Activated effector memory CD4-positive, alpha-beta T cell treated with anti-CD3 and anti-CD28 coated beads, Interleukin-2, amount 50 U/mL, for 16 hours (primary cell): ENCODE measurements at places on chromosomes 6 and 20.

- no peak for DNase-seq
Observed at GRCh38 chr6:18383441-18383840, 3.7 kb upstream of the RNF144B start.

DNA sequence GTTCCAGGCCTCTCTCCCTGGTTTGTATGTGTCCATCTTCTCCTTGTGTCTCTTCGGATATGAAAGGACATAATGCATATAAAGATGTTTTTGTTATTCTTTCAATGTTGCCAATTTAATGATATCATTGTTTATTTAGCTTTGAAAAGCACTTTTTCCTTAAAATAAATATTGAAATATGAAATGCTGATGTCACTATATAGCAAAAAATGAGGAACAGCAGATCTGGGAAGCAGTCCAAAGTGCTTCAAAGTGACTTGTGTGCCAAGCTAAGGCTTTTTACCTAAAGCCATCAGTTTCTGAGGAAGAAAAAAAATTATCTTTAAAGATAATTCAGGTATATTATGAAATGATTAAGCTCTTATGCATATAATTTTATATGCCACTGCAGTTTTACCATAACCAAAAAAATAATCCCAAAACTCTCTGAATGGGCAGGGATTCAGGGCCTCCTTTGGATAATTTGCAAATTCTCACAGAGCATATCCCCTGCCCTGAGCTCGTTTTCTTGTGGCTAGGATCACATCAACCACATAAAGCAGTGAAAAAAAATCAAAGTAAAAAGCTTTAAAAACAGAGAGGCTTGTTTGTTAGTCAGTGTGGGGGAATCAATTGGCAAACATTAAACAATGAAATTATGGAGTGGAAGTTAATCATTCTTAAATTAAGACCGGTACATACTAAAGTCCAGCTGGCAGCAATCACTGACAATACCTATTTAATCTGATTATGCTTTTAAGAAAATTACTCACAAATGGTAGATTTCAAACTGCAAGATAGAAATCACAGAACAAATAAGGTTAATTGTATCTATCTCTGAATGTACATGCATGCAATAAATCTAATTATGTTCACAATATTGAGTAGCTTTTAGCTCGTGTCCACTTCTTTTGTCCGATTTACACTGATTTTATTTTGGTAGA, 1027.9 kb upstream of the ADGRB3 start:
- DNase-seq, result no peak

GRCh38 chr6:72650081-72650745, 28.3 kb downstream of the KCNQ5 start:
- no peak for DNase-seq

DNA sequence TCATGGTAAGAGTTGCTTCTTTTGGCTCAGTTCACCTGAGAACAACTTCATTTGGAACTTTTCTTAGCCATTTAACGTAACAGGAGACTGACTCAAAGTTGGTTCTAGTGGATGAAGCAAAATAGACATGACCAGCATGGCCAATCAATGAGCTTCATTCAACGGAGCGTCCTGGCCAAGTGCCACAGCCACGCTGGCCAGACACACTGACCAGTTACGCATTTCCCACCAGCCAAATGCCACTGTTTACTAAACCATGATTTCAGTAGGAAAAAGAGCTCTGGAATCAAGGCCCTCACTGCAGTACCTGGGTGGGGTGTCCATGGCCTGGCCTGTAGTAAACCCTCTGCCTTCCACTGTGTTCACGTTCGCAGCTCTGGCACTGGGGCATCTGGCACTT, 80.4 kb downstream of the POPDC3 start:
- DNase-seq, result no peak

GRCh38 chr6:43876602-43877001, 106.6 kb downstream of the VEGFA start:
- no peak for DNase-seq

GRCh38 chr6:24933266-24933665, 2.5 kb downstream of the RIPOR2 start:
- no peak for DNase-seq

- no peak for DNase-seq
Observed at GRCh38 chr20:7897781-7898364, 42.4 kb downstream of the HAO1 start.

- DNase-seq, result no peak
Observed at GRCh38 chr6:1049900-1050299, 262.0 kb upstream of the FOXQ1 start.

GRCh38 chr20:37075932-37076685, 19.7 kb downstream of the RBL1 start:
- no peak for DNase-seq

DNA sequence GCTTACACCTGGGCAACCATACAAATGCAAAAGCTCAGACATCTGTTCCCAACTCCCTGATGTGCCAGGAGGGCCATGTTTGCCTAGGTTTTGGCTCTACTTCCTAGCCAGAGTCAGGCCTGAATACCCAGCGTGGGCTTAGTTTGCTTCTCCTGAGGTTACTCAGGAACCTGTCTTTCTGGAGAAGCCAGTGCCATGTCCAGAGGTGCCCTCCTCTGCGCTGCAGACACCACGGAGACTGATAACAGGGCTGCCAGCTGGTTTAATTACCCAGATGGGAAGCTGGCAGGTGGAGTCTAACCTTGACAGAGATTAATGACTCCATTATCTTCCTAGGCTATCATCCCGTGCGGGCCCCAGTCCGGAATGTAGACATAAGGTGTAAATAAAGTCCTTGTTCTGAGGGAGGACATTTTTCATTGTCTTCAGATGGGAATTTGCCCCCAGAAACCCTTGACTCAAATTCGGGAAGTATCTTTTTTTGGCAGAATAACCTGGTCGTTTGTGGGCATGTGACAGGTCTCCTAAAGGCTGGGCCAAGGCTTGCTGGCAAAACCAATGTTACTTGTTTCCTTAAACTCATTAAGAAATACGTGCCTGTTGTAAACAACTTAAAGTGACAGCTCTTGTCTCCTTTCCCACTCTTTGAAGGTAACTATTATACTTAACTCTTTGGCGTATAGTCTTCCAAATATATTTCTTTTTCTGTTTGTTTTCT, 29.2 kb upstream of the ZNFX1 start:
- no peak for DNase-seq

- no peak for DNase-seq
Observed at GRCh38 chr6:162699961-162700360, 27.6 kb downstream of the PRKN start.

DNA sequence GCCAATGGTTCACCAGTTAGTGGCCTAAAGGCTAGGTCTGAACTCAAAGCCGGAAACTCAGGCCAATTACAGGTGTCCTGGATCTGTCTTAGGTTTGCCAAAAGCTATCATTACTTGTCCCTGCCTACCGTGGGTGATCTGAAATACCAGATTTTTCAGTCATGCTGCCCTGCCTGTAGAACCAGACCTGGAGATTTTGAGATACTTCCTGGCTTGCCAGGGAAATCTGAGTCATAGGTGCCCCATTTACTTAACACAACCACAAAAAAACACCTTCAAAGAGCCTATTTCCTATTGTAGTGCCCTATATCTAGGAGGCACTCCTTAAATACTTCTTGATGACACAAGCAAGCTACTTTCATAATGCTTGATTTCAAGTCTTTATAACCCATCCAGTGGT, 13.9 kb upstream of the RANBP9 start:
- DNase-seq, result peak; percentile 70

- DNase-seq, result no peak
Observed at GRCh38 chr20:60313191-60313590, 355.0 kb downstream of the CDH26 start.

DNA sequence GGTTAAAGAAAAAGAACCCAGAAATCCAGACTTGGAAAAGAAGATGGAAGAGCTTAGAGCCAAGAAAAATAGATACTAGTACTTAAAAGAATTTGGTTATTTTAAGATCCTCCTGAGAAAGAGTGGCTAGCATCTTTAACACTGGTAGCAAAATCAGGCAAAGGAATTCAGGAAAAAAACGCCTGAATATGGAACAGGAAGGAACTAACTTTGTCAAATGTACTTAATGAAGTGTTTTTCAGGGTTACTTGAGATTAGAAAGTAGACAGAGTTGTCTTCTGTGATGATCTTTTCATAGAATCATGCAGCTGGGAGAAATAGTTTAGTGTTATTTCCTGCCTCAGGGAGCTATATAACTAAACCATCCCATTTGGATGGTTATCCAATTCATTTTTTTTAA, 50.8 kb upstream of the SASH1 start:
- no peak for DNase-seq

DNA sequence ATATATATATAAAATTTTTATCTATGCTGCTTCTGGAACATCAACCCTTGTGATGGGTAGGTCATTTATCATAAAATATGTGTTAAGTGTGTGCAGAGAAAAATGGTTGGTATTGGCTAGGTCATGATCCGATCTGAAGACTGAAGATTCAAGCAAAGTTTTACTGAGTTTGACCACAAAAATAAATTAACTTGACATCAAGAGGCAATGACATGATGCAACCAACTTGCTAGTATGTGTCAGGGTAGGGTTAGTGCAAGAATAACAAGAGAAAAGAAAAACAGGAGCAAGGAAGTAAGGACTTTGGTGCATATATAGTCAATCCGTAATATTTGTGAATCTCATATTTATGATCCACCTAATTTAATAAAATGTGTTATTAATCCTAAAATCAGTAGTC, 1202.0 kb upstream of the ADGRB3 start:
- DNase-seq, result no peak

GRCh38 chr6:156310701-156311100, 466.5 kb upstream of the ARID1B start:
- DNase-seq, result no peak

DNA sequence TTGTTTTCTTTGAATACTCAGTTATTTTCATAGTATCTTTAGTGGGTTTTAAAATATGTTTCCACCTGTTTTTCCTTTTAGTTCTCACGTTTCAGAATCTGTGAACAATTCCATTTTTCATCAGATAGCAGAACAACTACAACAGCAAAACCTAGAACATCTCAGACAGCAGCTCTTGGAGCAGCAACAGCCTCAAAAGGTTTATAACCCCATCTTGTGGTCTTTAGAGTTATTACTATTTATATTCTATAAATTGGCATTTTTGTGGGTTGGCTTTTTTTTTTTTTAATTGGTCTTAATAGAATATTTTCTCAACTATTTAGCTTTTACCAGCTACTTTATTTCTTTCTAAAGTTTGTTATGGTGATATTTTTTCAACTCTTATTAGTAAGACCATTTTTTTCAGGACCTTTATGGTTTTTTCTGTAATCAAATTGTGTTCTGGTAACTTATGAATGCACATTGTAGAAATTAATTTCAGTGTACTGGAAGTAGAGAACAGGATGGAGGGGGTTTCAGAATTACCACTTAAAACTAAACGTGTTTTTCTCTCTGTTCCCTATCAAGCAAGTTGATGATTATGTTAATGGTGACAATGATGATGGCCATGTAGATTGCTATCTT, 72.2 kb downstream of the SCAF8 start:
- no peak for DNase-seq

- peak; percentile 97 for DNase-seq
Observed at GRCh38 chr20:3786665-3787323, at the start of gene CENPB. TSS of gene CENPB (minus strand) at chr20:3786740. CDS start at chr20:3786483, 257 bp downstream.

- DNase-seq, result peak; percentile 88
Observed at GRCh38 chr6:156662025-156662445, 115.1 kb upstream of the ARID1B start.

GRCh38 chr6:79071547-79071946, 6.5 kb downstream of the PHIP start:
- DNase-seq, result no peak

GRCh38 chr20:36919715-36920333, 31.7 kb downstream of the SAMHD1 start:
- DNase-seq, result peak; percentile 27

GRCh38 chr20:42125426-42125825, 507.2 kb upstream of the CHD6 start:
- no peak for DNase-seq

- DNase-seq, result no peak
Observed at GRCh38 chr20:51889466-51889865, 87.1 kb upstream of the SALL4 start.

GRCh38 chr6:111291336-111292259, 191.4 kb downstream of the REV3L start:
- no peak for DNase-seq

DNA sequence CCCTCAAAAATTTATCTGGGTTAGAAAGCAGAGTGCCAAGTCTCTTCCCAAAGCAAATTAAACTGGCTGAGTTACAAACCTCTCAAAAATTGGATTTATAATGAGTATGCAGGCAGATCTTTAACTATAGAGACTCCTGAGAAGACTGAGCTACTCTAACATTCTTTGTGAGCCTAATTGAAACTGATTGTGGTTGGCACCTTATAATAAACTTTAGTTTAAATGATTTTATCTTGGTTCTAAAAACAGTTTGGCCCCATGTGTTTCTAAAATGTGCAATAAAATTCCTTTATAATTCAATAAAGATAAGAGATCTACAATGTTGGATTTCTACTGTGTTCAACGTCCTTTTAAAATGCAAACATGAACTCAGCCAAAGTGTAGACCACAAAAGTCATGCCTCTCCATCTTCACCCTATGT, 480.2 kb upstream of the RNF217 start:
- DNase-seq, result no peak

GRCh38 chr6:151716526-151716932, 91.0 kb upstream of the ESR1 start:
- no peak for DNase-seq

DNA sequence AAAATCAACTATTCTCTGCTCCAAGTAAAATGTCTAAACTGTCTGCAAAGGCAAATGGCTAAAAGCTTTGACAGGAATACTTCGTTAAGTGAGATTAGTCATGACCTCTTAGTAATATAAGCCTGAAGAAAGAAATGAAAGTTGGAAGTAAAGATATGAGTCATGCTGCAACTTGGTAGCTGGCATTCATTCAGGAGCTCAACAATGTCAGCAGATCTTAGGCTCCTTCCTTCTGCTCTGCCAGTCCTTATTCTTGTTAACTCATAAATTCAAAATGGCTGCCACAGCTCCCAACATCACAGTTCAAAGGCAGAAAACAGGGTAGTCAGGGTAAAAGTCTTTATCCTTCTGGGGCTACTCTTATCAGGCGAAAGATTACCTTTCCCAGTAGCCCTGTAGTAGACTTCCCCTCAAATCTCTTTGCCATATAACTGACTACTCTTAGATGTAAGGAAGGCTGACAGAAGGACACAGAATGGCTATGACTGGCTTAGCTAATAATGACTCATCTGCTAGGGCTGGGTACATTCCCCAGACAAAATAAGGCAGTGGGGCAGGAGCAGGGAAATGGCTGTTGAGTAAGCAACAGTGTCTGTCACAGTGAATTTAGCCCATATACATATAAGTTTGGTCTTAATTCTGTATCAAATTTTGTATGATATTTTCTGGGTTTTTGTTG, 24.4 kb upstream of the C6orf62 start:
- no peak for DNase-seq

DNA sequence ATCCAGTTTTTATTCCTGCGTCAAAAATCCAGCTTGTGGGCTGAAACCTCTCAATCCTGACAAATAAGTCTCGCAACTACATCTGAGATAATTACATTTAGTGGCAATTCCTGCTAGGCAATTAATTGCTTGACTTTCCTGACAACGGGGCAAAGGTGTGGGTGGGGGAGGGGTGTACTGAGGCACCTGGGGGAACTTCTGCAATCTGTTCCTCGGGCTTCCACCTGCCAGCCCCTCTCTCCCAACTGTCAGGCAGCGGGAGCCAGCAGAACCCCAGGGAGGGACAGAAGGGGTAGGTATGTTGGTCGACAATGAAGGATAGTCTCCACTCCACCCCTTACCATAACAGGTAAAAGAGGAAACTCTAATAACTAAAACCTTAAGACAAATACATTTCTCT, 6.8 kb downstream of the C6orf52 start:
- no peak for DNase-seq
